ENCODE measurements at places on chromosomes 5 and 9.

GRCh38 chr9:134185536-134186011 lies 21.2 kb upstream of the RNU6ATAC start:
- no peak for DNase-seq

DNA sequence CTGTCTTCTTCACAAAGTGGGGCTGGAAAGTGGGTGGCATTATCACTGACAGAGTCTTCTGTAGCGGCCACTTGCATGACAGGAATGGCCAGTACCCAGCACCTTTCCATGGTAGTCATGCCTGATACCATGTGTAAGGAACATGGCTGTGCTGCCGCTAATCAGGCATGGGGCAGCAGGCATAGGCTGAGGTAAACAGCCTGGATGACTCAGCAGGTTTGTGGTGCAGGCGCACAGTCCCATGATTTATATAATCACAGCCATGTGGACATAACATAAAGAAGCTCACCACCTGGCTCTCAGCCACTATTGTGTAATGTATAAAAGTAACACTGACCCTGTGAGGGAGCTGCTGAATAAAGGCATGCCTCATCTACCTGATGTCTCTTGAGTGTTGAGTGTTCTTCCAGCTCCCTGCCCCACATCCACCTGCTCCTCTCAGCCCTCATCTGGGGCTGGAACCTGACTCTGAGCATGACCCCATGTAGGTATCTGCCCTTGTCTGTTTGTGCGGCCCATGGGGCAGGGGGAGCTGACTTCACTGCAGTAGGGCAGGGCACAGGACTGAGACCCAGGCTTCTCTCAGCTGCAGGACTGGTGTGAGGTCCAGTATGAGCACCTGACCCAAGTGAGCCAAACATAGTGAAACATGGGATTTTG lies 13.2 kb upstream of the ICE1 start:
- DNase-seq = no peak

DNA sequence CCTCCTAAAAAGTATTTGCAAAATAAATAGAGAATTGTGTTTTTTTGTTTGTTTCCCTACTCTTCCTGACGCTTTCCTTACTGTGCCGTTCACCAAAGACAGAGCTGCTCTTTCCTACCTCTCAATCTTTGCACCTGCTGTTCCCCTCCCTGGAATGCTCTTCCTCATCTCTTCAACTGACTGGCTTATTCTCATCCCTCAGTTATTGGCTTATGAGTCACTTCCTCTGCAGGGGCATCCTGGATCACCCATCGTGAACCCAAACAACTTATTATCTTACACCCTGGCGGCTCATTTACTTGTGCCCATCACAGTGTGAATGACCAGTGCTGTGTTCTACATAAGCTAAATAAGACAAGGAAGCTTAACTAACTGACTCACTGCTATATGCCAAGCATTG lies 36.1 kb upstream of the CCNG1 start:
- no peak for DNase-seq

DNA sequence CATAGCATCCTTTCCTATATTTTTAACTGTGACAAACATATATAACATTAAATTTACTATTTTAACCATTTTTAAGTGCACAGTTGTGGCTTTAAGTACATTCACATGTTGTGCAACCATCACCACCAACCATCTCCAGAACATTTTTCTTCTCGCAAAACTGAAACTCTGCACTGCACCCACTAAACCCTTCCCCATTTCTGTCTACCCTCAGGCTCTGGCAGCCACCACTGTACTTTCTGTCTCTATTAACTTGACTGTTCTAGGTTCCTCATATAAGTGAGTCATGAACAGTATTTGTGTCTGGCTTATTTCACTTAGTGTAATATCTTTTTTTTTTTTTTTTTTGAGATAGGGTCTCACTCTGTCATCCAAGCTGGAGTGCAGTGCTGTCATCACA lies 25.5 kb downstream of the KCNMB1 start:
- no peak for DNase-seq

GRCh38 chr5:109506556-109506955 lies 96.8 kb upstream of the PJA2 start:
- no peak for DNase-seq

All from ELF-1 (cell line).